ENCODE measurements at places on chromosomes 16 and 17.

DNA sequence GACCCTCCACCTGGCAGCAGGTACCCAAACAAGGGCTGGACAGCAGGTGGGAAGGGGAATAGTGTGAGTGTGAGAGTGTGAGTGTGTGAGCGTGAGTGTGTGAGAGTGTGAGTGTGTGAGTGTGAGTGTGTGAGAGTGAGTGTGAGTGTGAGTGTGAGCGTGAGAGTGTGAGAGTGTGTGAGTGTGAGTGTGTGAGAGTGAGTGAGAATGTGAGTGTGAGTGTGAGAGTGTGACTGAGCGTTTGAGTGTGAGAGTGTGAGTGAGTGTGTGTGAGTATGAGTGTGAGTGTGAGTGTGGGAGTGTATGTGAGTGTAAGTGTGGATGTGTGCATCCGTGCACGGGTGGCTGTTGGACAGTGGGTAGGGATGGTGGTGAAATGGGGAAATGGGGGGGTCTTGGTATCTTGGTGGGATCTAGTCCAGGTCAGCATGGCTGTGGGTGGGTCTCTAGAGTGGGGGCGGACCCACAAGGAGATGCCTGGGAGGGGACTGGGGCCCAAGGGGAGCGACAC, 408 bp downstream of the ADGRG1 start:
- DNase-seq: no peak

DNA sequence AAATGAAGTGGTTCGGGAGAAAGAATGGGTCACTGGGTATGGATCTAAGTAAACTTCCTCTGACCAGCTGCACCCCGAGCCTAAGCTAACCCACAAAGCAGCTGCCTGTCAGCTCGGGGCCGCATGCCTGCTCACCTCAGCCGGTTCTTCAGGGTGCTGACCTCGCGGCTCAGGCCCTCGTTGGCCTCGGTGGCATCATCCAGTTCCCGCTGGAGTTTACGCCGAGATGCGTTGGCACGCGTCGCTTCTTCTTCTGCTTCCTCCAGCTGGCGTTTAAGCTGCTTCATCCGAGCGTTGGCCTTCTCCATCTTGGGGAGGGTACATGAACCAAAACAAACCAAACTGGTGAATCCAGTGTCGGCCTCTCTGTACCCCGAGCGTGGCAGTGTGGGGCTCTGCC, 41.1 kb downstream of the NDEL1 start:
- DNase-seq: no peak

DNA sequence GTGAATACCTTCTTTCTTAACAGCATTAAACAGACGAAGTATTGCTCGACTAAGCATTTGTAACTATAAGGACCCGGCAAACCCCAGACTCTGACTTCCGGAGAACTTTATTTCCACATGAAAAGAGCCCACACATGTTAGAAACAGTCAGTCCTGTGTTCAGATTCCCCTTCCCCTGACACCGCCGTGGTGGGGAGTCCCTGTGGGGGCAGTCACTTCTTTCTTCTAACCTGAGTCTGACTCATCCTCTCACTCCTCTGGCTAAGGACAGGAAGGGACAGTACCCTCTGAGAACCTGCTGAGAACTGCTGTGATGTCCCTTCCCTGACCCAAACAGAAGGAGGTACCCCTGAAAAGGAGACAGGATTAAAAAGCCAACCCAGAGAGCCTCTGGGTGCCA, 165.1 kb downstream of the XYLT1 start:
- DNase-seq: no peak

GRCh38 chr17:77435272-77436057, 294.7 kb downstream of the SEC14L1 start:
- DNase-seq: no peak

DNA sequence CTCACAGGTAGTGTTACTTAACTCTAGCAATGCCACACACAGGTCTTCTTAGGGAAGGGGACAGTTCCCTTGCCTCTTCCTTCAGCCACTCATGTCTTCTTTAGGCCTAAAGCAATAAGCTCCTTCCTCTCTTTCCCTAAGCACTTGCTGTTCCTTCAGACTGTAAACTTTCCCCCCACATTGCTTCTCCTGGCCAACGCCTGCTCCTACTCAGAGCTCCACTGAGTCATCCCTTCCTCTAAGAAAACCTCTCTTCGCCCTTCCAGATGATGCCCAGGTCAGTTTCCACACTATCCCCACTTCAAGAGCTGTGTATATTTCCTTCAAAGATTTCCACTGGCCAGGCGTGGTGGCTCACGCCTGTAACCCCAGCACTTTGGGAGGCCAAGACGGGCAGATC, 12.5 kb upstream of the EPOP start:
- DNase-seq: no peak

DNA sequence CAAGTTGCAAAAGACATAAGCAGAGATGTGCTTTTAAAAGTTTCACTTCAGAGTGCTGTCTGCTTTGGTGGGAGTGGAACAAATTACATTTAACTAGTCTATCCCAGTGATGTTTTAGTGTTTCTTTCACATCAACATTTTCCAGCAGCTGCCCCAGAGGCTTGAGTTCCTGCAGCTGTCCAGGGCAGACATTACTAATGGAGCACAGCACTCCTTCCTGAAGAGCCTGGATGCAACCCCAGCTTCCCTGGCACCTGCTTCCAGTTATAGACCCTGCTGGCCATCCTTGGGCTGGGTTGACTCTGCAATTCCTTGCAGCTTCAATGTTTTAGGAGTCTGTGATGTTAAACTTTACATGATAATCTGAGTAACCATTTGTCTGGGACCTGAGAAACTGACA, 61.4 kb upstream of the PIRT start:
- DNase-seq: no peak
